ENCODE measurements at places on chromosomes 7 and 10.

DNA sequence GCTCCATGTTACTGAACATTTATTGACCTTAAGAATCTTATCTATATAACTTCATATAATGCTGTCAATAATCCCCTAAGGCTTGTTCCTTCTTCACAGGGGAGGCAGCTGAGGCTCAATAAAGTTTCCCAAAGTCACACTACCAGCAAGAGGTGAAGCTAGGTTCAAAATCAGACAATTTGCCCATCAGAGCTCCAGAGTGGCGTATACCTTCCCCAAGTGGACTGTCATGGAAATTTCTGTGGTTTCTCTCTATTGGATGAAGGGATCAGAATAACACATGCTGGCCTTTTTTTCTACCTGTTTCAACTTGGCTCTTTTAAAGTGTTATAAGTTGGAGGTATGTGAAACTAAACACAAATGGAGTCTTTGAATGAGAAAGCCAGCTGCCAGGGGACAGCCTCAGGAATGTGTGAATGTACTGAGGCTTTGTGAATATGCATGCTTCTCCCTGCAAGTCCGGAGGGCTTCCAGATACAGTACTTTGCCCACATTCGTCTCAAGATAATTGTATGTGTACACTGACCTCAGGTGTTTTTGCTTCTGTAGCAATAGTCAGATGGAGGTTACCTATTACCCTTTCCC lies 656.3 kb upstream of the CELF2 start:
- no peak for DNase-seq

DNA sequence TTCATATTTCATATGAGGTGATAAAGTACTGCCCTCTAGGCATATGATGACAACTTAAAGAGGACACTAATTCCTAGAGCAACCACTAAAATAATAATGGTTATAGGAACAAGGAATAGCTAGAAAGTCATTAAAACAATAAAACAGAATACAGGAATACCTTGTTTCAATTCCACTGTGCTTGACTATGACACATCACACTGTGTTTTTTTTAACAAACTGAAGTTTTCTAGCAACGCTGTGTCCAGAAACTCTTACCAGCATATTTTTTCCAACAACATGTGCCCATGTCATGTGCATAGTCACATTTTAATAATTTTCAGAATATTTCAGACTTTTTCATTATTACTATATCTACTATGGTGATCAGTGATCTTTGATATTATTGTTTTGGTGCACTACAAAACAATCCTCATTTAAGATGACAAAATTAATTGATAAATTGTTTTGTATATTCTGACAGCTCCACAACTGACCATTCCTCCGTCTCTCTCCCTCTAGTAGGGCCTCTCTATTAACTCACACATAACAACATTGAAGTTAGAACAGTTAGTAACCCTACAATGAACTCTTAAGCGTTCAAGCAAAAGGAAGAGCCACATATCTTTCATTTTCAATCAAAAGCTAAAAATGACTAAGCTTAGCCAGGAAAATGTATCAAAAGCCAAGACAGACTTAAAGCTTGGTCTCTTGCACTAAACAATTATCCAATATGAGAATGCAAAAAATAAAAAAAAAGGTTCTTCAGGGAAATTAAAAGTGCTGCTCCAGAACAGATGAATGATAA lies 85.8 kb downstream of the SNX13 start:
- no peak for DNase-seq

DNA sequence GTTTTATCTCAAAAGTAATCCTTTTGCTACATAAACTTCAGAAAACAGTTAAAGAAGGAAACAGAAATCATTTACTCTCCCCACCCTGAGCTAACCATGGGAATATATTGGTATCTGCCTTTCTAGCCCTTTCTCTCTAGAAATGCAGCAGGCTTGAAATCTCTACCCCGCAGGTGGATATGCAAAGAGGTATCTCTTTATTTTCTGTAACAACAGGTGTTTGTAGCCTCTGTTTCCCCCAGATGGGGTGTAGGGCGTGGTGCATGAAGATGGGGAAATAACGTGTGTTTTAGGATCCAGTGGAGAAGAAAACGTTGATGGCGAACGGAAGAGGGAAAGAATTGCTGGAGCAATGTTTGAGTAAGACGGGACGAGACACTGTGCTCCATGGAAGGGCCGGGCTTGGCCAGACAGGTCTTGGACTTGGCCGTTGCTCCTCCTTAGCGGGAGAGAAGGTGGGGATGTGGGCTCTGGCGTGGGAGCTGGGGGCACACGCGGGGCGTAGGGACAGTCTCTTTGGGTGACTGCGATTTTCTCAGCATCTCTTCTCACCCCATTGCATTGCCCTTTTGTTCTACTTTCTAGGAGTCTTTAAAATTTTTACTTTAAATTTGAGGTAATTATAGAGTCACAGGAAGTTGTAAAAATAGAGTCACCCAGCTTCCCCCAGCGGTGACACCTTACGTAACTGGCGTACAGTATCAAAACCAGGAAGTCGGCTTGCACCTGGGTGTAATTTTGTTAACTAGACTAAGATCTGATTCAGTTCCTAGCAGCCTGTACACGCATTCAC lies 82.9 kb downstream of the ELFN1 start:
- no peak for DNase-seq

DNA sequence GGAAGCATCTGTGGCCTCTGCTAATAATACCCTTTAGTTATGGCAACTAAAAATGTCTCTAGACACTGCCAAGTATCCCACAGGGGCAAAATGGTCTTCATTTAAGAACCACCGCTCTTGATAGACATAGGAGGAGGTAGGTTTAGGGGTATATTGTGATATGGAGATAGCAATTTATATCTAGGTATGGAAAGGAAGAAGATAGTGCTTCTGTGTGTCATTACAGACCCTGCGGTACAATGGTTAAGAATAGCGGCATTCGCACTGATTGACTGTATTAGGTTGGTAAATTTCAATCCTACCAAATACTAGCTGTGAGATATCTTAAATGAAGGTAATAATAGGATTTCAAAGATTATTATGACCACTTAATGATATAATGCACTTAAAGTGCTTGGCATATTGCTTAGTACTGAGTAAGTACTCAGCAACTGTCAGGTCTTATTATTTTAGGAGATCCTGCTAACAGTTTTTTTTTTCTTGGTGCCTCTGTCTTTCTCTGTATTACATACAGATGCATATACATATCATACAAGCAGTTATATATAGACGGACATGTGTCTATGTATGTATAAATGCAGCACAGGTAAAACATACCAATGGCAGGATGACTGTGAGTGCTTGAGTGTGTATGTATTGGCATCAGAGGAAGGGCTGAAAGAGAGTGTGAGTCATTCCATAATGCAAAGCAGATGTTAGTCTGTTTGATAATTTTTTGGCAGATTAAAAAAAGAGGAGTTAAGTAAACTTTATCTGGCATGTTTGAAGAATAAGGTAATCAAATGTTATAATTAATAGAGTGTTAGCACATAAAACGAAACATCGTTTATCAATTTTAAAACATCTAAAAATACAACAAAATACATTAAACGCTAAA lies 50.0 kb upstream of the ITGB8 start:
- DNase-seq, result peak; percentile 15

- no peak for DNase-seq
These were observed 540.0 kb downstream of the KCNMA1 start for GRCh38 chr10:77097625-77098024.

- DNase-seq, result no peak
These were observed 720.2 kb upstream of the FZD8 start for GRCh38 chr10:36362257-36362656.

DNA sequence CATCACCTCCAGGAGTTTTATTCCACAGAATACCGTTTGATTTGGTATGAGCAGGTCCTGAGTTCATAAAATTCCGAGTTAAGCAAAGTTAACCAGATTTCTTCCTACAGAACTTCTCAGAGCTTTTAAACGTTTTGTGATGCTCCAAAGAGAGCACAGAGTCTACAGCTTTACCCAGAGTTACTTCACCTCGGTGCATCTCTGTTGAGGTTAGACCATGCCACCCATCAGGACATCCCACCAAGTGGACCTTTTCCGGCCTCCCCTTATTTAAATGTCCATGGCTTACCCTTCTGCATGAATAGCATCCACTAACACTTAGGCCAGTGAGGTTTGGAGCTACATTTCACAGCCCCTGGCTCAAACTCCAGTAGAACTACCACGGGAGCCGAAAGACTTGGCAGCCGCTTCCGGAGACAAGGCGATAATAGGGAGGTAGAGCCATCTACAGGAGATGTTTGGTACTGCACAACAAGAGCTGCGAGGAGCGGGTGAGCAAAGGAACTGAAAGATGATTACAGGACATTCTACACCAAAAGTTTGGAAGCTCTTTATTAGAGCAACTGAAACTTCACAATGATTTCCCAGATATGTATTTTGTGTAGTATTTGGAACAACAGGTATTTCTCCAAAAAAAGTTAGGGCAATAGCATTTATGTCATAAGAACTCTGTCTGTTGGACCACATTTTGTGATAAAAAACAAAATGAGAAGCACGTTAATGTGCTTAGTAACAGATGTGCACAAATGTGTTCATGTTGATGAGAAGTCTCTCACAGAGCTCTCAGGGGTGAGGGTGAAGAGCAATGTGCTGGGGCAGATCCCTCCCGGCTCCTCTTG lies 174.7 kb downstream of the HERPUD2 start:
- peak; percentile 81 for DNase-seq

DNA sequence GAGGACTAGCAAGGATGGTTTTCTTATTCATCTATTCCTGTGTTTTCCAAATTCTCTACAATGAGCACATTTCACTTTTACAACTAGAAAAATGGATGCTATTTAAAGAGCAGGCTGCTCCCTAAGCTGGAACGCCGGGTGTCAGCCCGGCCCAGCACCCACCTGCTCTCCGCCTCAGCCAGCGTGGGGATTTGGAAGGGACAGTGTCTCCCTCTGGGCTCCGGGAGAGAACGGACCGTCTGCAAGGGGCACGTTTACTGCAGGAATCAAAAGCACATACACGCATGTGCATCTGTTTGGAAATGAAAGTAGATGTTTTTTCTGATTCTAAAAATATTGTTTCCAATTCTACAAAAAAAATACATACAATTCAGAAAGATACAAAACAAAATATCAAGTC lies 2.3 kb upstream of the JAKMIP3 start:
- no peak for DNase-seq

DNA sequence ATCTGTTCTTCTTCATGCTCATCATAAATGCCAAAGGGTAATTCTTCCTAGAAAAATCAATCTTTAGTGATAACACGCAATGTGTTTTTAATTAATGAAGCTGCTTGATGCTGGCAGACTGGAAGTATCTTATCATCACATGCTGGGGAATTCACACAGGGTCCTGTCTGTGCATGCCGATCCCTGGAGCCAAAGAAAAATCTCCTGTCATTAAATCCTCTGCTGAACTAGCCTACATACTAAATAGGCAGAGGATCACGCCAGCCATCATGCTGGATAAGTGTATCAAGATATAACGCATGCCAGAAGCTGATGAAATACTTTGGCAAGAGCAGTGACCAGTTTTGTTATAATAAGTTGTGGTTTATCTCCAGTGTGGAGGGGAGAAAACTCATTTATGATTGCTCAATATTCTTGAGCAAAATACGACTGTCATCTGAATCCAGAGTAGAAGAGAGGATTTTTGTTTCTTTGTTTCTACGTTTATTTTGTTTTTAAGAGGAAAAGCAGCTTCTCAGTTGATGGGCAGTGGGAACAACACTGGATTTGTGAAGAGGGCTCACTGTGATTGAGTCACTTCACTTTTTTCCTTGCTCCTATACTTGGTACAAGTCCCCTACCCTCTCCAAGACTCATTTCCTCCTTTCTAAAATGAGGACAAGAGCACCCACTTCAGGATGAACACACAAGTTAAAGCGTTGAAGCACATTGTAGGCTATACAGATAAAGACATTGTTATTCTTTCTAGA lies 649.1 kb downstream of the TNS3 start:
- peak; percentile 52 for DNase-seq

GRCh38 chr7:17298102-17298839 lies at the start of gene AHR:
TSS of gene AHR (plus strand) at chr7:17298652. CDS start at chr7:17299265, 613 bp downstream.
- DNase-seq, result peak; percentile 89

DNA sequence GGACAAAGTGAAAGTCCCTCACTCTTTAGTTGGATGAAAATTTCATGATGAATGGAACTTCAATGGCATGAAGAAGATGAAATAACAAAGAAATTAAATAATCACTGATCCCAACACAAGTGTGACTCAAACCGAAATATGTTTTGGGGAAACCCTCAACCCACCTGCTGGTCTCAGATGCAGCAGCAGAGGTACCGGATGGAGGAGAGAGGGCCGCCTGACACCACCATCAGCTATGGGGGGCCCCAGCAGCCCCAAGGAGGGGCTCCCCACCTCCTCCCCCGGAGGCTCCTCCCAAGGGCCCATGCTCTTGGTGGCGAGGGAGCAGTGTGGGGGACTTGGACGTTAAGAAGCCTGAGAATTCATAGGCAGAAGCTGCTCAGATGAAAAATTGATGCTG lies 137.2 kb upstream of the ADARB2 start:
- DNase-seq, result no peak

DNA sequence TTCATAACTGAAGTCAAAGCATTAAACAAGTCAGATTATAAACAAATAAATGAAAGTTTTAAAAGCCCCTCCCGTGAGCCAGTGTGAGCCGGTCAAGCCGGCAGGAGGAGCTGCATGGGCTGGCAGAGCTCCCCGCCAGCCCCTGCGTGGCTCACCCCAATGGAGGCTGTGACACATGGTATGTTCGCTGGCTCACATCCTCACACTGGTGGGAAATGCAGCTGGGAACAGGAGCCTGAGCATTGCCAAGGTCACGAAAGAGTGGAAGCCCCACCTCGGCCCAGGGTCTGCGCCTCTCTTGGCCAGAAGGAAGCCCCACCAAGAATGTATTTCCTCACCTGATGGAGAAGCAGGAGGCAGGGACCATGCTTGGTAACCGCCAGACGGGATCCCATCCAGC lies 261.7 kb upstream of the TCERG1L start:
- no peak for DNase-seq

DNA sequence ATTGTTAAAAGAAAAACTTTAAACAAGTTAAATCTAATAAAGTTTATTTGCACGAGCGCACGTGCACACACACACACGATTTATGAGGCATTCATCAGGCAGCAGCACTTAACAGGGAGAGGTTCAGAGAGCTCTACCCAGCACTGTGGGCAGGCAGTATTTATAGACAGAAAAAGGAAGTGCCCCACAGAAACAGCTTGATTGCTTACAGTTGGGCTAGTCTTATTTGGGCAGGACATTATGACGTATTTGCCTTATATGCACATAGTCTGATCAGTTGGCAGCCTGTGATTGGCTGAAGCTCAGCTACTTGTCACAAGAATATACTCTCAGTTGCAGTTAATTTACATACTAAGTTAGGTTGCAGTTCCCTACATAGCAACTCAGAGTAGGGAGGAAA lies 1.2 kb upstream of the SDHAF3 start:
- DNase-seq, result no peak

- peak; percentile 79 for DNase-seq
These were observed 34.2 kb downstream of the MTURN start for GRCh38 chr7:30168835-30169573.
